ENCODE measurements at places on chromosomes 7 and 10.

- DNase-seq = peak; percentile 31
Measured at GRCh38 chr10:24873281-24873683, 79.1 kb downstream of the PRTFDC1 start.

DNA sequence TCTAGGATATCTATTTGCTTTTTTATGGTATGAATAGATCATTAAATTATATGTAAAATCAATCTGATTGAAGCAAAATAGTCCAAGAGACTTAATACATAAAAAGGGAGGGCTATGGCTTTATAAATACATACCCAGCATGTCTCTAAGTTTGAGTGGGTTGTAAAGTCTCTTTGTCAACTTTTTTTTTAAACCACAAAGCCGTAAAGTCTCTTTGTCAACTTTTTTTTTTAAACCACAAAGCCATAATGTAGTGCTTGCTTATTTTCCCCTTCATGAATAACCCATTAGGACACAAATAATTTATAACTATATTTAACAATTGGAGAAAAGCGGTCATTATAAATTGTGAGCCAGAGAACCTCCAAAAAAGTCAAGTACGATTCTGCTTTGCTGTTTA, 5.7 kb downstream of the HECTD2 start:
- DNase-seq = no peak

GRCh38 chr10:51367694-51368093, 293.4 kb downstream of the PRKG1 start:
- no peak for DNase-seq

DNA sequence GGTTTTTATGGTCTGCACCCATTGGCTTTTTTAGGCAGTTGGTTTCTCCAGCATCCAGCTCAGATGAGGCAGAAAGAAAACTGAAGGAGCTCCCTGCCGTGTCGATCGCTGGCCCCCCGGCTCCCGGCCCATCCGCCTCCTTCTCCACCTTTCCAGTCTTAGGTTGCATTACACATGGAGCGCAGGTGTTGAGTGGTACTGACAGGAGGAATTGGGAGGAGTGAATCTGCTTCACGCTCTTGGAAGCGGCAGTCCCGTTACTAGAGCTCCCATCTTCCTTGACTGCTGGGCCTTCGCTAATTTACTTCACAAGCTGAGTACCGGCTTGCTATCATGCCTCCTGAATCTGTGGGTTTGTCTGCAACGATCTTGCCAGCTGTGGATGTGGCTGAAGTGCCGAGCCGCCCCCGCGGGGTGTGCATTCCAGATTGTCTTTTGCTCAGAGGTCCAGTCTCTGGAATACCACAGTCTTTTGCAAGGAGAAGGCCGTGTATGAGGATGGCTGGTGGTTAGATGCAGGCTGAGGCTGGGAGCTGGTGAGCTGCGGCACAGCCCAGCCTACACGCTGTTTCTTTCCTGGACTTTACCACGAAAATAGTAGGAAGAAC, 17.1 kb downstream of the IQCE start:
- DNase-seq = no peak

DNA sequence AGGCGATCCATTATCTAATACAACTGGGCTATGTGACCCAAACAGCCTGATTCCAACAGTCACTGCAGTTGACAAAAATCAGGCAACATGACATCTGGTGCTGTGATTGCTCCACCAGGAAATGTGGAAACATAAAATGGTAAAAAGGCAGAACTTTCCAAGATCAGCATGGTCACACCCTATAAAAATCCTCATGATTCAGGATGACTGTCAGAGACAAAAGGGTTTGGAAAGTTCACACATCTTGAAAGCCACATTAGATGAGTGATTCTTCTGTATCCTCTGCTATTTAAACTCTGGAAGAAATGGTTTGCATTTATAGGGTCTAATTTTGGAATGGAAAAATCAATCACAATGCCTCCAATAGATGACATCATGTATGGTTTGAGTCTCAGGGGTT, 662.6 kb upstream of the IGFBP3 start:
- DNase-seq = no peak

GRCh38 chr10:114487815-114488536, 83.7 kb upstream of the AFAP1L2 start:
- no peak for DNase-seq

DNA sequence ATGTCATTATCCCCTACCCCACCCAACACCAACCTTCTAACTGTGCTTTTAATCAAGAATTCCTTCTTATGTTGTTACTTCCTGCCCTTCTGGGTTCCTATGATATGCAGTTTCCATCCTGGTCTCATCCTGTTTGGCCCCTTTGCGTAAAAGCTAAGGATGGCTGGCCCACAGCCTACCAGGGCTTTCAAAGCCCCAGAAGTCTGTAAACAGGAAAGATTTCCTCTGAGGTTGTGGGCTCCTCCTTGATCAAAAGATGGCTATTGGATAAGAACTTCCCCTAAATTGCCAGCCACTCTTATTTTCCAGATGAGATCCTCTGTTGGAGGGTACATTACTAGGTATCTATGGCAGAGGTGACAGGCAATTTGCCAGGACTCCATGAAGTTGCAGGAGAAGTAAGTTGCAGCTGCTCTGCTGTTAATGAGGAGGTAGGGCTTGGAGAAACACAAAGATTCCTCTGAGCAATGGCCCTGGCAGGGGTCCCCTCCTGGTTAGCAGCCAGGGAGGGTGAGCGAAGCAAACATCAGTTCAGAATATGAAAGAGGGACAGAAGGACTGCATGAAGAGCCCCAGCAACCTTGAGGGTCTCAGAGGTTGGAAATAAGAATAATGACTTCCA, 32.1 kb downstream of the NRP1 start:
- no peak for DNase-seq

DNA sequence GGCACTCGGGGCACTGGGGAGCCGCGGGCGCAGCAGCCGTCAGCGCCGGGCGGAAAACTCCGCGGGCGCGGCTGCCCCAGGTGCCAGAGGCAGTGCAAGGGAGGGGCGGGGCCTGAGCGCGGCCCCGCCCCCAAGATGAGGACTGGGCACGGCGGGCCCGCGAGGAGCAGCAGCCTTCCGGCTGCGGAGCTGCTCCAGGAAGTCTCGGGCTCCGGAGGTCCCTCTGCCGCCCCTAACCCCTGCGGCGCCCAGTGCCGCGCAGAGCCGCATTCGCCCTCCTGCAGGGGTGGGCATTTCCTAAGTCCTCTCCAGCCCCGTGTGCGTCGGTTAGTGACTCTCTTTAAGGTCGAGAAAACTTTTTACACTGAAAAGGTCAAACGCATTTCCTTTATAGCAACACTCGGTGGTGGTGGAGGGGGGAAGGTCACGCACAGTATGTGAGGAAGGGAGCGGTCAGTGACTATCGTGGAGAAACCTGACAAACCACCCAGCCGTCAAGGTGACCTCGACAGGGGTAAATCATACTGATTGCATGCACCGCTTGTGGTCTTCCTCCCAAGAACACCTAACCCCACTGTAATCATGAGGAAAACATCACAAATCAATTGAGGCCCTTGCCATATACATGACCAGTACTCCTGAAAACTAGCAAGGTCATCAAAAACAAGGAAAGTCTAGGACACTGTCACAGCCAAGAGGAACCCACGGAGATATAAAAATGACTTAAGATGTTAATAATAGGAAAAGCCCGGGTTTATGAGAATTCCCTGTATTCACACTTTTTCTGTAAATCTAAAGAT, at the start of gene ANXA11:
TSS of gene ANXA11 (minus strand) at position 61 of the 800 bp plus-strand sequence. CDS start 32,676 bp downstream, outside the sequence.
- DNase-seq = peak; percentile 86

DNA sequence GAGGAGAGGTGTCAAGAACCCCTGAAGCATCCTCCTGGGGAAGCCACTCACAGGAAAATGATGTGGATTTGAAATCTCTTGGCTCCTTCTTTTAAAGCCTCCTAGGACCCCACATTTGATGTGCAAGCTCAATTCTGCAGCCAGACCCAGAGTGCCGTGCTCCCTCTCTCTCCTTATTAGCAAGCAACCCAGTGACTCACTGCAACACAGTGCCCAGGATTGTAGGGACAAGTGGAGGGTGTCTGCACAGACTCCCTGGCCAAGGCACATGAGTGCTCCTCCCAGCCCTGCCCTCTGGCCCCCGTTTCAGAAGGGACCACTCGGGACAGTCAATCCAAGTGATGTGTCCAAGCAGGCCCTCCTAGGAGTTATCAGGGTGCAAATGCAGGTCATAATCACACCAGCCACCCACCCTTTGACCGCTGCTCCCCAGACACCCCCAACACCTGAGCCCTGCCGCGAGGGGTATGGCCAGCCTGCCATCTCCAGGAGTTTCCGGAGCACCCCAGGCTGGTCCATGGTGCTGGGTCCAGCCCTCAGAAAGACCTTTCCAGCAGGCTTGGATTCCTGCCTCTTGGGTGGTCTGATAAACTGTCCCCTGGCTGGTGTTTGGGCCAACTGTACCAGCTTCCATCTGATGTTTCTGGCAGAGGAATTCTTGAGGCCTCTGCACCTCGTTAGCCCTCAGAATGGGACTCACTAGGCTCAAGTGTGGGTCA, 54.5 kb upstream of the CXCL12 start:
- DNase-seq = no peak

DNA sequence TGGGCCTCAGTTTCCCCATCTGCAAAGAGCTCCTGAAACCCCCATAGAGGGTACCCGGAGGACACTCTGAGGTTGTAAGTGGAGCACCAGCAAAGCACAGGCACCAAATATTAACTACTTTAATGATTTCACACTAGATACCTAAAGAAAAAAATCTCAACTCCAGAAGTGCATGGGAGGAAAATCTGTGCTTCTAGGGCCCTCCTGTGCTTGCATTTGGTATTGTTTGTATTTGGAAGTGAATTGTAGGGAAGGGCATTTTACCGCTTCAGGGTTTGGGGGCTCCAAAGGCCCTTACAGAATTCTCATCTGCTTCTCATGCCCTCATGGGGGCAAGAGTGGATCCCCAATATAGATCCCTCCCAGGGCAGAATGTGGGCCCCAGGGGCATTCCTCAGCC, 22.4 kb upstream of the DRGX start:
- no peak for DNase-seq

DNA sequence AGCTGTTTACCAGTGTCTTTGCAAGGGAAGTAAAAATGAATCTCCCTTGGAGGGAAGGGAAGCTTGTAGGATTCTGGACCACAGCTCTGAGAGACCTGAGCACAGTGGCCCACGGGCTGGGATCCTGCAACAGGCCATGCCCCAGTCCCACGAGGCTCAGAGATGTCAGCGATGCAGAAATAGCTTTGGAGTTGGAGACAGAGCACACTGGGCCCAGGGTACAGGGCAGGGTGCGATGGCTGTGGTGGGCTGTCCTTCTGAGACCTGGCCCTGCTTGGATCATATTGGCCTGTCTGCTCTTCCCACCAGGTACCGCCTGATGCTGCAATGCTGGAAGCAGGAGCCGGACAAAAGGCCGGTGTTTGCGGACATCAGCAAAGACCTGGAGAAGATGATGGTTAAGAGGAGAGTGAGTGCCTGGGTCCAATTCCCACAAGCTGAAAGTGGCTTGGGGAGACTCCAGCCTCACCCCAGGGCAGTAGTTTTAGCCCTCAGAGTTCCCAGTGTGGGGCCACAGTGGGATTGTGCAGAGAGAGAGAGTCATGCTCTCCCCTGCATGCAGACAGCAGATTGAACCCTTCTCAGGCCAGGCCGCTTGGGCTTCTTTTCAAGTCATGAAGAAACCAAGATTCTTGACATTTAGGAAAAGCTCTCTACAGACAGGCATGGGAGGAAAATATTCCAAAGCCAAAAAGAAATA, 13.5 kb upstream of the CSGALNACT2 start:
- no peak for DNase-seq

GRCh38 chr10:68471063-68471585, 649 bp downstream of the DNA2 start:
- DNase-seq = no peak

DNA sequence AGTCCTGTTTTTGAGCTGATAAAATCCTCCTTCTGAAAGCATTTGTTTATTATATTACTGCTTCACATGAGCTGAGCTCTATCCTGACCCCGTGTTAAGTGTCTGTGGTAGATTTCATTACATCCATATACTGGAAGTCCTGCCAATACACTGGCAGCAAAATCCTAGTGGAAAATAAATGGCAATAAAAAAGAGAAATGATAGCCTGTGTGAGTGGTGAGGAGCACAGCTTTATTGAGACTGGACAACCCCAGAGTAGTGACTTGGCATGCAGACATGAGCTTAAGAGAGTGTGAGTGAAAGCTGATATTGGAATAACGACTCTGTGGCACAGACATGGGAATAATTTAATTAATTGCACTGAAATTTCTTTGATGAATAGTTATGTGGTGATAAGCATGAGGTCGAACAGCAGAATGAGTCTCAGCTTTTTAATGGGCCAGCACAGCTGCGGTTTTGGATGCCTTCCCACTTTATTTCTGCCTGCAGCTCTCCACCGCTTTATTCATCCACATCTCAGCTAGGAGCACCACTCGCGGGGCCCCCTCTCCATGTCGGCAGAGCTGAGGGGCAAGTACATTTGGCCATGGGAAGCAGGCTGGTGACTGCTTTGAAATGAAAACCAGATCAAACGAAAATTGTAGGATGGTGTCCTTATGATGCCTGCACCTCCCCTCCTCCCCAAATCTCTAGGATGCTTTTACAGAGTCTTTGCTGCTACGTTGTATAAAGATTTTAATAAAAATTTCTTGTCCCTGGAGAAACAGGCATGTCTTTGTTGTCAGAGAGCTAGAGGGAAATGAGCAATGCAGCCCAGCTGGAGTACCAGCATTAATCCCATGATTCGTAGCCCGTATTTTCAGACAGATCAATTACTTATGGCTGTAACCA, 494.3 kb downstream of the AUTS2 start:
- DNase-seq = peak; percentile 92

- DNase-seq = peak; percentile 67
Measured at GRCh38 chr7:6271694-6272440, 557 bp downstream of the CYTH3 start.

- DNase-seq = no peak
Measured at GRCh38 chr7:17770710-17771375, 169.5 kb downstream of the SNX13 start.

- no peak for DNase-seq
Measured at GRCh38 chr7:32515890-32516550, 20.7 kb downstream of the AVL9 start.

- DNase-seq = no peak
Measured at GRCh38 chr7:356691-357462, 66.9 kb downstream of the FOXL3 start.

GRCh38 chr10:13707156-13707881, 120.6 kb downstream of the PRPF18 start:
- DNase-seq = peak; percentile 95

- peak; percentile 54 for DNase-seq
Measured at GRCh38 chr7:801940-802381, 30.3 kb upstream of the SUN1 start.
